Uterine smooth muscle cell (primary cell): ENCODE measurements at places on chromosomes 2 and 18. TPM values are rescaled to one million over a fixed set of nuclear protein-coding genes. Genes with fewer than 3 reads are reported as not detected.

The NEU4 gene
- 0.50 TPM in 1 of 2 replicates, not detected in the other for total RNA-seq

The ELOA2 gene
- total RNA-seq = not detected in 2 replicates

The MC4R gene
- total RNA-seq = not detected in 2 replicates

The CRYGD gene
- total RNA-seq = not detected in 2 replicates

The MAP2 gene
- 2.4 and 13.4 TPM in 2 replicates for total RNA-seq

The INHA gene
- 0.11 and 0.50 TPM in 2 replicates for total RNA-seq

The FER1L5 gene
- 1.5 and 1.6 TPM in 2 replicates for total RNA-seq
